ENCODE measurements at places on chromosomes 5 and 9.

DNA sequence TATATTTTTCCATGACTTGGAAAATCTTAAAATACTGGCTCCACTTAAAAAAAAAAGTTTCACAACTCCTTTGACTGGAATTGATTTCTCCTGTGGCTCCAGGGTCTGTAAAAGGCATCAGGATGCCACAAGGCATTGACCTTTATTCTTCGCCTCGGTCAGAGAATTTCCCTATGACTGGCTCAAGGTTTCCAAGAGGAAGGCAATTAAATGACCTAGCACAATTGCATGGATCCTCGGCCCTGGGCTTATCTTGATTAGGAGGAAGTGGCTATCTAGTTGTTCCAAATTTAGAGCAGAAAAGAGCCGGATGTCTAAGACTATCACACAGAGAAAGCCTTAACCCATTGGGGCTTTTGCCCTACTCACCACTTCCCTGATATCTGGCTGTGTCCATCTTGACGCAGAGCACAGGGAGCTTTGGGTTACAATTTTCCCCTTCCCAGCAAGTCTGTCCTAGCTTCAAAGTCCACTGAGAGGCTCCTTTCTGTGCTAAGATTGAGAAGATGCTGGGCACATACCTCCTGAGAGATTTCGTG is 56.9 kb upstream of the COL15A1 start:
- no peak for DNase-seq

- no peak for DNase-seq
Measured at GRCh38 chr5:79418276-79418675, 95.7 kb downstream of the HOMER1 start.

DNA sequence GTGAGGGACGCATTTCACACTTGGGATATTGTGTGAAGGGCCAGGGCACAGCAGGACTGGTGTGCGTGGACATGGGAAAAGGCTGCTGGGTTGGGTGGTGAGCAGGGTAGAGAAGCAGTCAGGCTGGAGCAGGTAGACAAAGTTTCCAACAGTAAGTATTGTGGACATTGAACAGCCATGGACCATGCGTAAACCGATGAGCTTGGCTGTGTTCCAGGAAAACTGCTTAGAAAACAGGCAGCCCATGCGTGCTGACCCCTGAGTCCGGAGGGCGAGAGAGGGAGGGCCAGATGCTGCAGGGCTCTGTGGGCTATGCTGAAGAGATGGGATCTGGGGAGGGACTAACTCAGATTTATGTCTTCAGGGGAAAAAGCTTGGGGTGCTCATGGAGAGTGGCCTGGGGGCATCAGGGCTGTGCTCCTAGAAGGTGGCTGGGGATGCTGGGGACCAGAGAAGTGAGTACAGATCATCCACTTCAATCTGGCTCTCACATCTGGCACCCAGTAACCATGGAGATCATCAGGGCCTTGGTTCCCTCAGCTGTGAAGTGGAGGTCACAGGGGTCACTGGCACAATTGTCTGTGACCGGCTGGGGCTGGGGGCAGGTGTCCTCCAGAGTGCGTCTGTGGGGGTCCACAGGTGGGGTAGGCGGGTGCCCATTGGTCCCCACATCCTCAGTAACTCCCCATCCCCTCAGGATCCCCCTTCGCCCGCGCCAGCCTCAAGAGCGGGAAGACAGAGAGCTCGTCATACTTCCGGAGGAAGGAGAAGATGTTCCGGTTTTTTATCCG is 93.3 kb downstream of the CACNA1B start:
- no peak for DNase-seq

- no peak for DNase-seq
Measured at GRCh38 chr5:55850839-55851674, at the start of gene IL31RA. Gene IL31RA, plus strand, starts transcription at chr5:55851357. Its CDS starts 214 bp downstream, at chr5:55851571.

DNA sequence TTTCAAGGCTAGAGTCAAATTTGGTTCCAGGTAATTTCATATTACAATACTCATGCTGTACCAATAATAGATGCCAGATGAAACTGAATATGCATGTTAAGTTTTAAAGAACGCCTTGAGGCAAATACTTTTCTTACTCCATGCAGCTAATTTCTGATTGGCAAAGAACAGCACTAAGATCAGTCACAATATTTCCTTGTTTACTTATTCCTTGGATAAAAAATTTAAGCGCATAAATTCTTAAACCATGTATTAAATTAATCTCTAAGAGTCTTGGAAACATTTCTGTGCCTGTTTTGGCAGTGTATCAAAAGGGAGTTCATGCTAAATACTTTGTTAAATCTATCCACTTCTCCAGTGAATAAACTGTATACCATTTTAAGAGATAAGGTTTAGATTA is 173.5 kb downstream of the SLC12A2 start:
- no peak for DNase-seq

Measured in esophagus muscularis mucosa (tissue), 4 donors.